MG63 (cell line): ENCODE measurements at places on chromosomes 6 and 20. TPM values are rescaled to one million over a fixed set of nuclear protein-coding genes. Genes with fewer than 3 reads are reported as not detected.

GRCh38 chr20:60507087-60507694 lies 549.0 kb downstream of the CDH26 start:
- DNase-seq: no peak

- DNase-seq: no peak
These were observed 60.8 kb downstream of the OGFRL1 start for GRCh38 chr6:71349395-71349794.

DNA sequence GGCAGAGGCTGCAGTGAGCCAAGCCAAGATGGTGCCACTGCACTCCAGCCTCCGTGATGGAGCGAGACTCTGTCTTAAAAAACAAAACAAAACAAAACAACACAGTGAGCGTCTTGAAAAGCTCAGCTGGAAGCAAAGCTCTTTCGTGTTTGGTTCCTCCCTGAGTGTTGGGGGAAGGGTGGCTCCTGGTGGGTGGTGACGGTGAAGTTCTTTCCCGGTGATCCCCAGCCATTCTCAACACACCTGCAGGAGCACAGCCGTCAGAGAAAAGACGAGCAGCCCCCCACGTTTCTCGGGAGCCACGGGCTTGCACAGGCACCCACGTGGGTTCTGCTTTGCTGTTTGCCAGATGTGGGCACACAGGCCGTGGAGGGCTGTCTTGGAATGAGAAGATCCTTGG lies 3.2 kb downstream of the BHLHE23 start:
- DNase-seq: no peak

GRM1 gene
- total RNA-seq: 0.05 and 0.20 TPM in 2 replicates

C20orf204 gene
- 0.95 and 1.3 TPM in 2 replicates for total RNA-seq

- no peak for DNase-seq
These were observed 5.5 kb downstream of the TGM2 start for GRCh38 chr20:38159566-38159956.

DNA sequence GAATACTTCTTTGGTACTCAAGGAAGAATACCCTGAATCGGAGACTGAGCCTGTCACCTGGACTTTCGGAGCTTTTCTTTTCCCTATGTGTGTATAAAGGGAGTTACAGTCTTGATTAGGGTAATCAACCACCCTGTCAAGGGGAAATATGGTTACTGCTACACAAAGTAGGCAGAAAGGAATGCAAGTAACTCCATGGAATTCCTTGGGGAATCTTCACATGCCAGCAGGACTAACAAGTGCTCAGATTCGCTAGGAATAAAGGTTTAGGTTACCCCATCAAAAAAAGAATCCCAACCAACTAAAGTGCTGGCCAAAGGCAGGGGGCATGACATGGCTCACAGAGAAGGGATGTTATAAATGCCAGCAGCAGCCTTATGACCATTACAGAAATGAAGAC lies 10.4 kb downstream of the KCNS1 start:
- DNase-seq: no peak

CGA gene
- total RNA-seq: not detected in 2 replicates

DNA sequence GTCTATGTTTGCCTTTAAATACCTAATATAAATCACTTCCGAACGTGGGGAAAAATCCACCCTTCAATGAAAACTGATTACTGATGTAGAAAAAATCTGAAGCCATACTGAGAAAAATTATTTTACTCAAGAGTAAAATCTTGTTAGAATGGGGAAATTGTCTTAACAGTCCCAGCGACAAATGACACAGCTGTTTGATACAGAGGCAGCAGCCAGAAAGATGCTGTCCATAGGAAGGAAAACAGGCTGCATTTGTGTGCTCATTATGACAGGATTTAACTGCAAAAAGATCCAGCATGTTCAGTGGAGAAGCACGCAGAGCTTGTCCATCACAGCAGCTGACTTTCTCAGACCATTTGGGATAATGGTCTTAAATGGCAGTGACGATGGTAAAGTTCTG lies 443.0 kb downstream of the TFAP2B start:
- no peak for DNase-seq

DNA sequence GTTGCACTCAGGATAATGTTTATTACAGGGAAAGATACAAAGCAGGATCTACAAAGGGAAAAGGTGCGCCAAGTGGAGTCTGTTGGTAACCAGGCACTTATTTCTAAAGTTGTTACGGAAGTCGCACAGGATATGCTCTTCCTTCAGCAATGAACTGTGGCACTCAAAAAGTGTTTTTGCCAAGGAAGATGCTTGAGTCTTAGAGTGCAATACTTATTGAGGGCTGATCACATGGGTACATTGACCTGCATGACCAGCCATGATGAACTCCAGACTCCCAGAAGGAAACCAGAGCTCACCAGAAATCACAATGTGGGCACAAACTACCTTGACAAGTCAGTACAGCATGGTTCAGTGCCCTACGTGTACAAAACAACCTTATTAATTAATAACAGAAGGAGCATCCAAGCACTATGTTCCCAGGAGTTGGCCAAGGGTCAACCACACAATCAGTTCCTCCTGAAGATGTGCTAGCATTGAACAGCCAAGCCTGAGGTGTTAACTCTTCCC lies 270.7 kb upstream of the TFAP2D start:
- no peak for DNase-seq

DNA sequence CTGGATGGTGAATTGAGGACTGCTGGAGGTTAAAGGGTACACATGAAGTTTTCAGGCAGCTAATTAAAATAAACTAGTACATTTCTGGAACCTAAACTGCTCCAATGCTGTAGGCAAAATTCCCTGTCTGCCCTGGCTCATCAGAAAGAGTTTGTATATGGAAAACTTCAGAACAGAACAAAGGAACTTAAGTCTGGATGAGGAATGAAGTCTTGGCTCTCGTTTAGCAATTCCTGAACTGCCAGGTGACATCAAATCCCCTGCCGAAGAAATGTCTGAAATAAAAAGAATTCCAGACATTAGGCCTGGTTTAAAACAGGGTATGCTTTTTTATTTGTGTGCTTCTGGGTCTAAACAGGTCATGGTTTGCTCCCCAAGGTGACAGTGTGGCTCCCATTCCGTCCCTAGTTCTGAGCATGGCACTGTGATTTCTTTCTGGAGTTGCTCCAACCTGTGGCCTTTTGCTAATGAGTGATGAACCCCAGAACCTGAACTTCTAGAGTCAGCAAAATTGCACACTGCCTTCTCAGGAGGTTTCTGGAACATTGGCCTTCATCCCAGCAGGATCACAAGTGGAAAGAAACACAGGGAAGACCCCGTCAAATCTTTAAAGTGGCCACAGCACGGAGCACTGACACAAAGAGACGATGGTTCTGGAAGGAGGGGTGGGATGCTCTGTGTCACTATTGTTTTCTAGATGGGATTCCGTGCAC lies 129.4 kb upstream of the NAA20 start:
- DNase-seq: no peak

GRCh38 chr6:7540595-7540994 lies 876 bp upstream of the DSP start:
- no peak for DNase-seq

- DNase-seq: no peak
These were observed 91.9 kb downstream of the RFPL4B start for GRCh38 chr6:112439010-112439409.

DNA sequence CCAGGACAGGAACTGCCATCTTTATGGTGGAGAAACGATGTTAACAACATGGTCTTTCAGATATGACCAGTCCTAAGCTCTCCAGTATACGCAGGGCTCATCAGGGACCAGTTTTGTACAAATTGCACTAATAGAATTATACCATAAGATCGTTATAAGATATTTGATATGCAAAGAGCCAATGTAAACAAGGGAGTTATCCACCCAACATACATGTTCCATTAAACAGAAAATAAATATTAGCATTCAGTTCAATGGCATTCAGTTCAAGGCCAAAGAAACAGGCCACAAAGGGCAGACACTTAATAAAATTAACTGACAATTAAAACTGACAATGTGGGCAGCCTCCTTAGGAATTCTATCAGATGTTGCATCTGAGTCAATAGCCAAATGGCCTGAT lies 2.6 kb downstream of the GFOD1 start:
- DNase-seq: no peak

MLIP gene
- total RNA-seq: not detected in 2 replicates

RSPO3 gene
- not detected in 2 replicates for total RNA-seq

TFB1M gene
- 7.1 and 20.6 TPM in 2 replicates for total RNA-seq

- no peak for DNase-seq
These were observed 105.6 kb downstream of the BTBD3 start for GRCh38 chr20:12023194-12023795.

EYS gene
- not detected in 2 replicates for total RNA-seq

DNA sequence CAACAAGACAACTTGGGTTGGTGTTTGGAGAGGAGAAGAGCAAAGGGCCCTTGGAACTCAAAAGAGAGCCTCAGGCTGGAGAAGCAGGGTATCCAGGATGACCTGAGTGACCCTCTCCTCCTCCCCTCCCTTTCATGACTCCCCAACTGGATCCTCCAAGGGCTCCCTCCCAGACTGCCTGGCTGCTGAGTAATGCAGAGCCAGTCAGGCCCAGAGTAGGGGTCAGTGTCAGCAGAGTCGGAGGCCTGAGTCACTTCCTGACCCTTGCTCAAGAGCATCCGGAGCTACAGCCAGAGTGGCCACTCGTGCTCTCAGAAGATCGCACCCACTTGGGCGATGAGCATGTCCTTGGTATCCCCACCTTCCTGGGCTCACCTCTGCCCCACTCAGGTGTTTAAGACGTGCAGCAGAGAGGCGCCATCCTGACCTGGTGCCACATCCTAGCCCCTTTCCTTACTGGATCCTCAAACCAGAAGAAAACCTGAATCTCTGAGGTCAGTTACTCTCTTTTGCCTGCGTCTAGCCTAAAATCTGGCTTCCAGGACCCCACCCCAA lies 2.8 kb upstream of the MAPK13 start:
- DNase-seq: peak; percentile 93

DNA sequence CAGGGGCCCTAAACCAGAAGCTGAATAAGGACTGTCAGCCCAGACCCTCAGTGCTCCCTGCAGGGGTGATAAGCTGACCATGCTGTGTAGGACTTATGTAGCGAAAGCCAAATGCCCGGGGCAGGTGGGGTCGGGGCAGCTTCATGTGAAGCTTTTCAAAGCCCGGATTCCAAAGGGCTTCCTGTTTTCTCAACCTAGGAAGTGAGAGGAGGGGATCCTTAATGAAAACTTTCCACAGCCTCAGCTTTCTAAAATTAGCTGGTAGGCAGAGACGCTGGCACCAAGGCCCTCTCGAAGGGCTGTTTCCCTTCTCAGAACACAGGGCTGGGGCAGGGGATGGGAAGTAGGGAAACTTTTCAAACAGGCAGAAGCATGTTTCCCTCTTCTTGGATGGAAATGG lies 148.9 kb downstream of the NFATC2 start:
- DNase-seq: no peak

FKBP1C gene
- 0.92 TPM in 1 of 2 replicates, not detected in the other for total RNA-seq

- no peak for DNase-seq
These were observed 77.2 kb upstream of the BHLHE23 start for GRCh38 chr20:63083831-63084562.

GRCh38 chr6:45044510-45045252 lies 283.4 kb upstream of the RUNX2 start:
- no peak for DNase-seq

DNA sequence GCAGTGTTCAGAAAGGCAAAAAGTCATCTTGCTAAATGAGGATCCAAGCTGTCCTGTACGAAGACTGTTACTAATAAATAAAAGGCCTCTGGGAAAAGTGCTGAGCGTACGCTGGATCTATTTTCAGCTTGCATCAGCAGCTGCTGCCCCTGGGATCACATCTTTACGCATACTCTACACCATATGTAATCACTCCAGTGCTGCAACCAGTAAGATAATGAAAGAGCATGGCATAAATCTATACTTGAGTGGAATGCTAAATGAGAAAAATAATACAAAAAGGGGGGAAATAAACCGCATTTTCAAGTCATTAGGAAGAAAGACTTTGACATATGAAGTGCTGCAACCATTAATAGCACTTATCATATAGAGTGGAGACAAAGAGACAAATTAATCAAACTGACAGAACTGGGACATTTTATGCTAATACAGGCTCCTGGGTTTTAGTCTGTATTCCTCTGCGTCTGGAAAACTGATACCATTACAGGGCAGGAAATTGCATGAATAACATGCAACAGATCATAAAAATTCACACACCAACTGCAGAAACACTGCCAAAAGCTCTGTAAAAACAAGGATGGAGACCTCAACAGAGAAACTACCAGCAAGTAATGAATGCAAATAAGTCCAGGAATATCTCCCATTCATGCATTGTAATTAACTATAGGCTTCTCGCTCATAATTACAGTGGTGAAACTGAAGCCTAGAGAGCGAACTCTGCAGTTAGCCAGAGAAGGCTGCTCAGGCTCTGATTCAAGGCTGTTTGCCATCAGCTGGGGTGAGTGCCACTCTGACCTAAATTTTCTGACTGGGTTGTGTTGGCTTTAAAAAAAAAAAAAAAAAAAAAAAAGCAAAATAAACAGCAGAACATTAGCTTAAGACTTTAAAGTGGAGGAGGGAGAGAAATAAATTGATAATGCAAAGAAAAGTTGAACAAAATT lies 83.8 kb downstream of the GJA10 start:
- DNase-seq: no peak

- no peak for DNase-seq
These were observed 28.4 kb downstream of the PRDM1 start for GRCh38 chr6:106114492-106114891.

DNA sequence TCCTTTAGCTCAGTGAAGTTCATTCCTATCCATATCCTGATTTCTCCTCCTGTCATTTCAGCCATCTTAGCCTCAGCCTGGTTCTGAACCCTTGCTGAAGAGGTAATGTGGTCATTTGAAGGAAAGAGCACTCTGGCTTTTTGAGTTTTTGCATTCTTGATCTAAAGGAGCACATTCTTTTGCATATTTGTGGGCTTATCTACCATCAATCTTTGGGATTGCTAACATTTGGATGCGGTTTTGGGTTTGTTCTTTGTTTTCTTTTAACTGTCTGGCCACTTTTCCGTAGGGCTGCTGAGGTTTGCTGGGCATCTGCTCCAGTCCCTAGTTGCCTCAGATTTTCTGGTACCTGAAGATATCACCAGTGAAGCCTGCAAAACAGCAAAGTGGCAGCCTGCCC lies 238.3 kb downstream of the EPM2A start:
- no peak for DNase-seq

ILRUN gene
- 25.9 and 26.1 TPM in 2 replicates for total RNA-seq

GHRH gene
- total RNA-seq: not detected in 2 replicates

DNA sequence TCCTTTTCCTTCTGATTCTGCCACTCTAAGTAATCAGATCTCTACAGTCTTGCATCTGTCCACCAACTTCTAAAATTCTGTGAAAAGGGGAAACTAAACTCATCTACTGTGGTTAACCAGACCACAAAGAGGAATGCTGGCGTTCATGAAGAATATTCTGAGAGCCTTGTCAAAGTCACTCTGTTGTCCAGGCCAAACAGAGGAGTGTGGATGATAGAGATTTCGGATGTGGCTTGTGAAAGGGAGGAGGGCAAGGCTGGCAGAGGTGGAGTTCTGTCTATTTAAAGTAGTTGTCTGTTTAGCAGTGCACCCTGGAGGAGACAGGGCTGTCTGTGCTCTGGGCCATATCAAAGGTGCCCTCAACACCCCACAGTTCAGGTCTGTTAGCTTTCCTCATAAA lies 33.9 kb downstream of the CCN2 start:
- no peak for DNase-seq

- no peak for DNase-seq
These were observed 120.4 kb upstream of the RIPOR2 start for GRCh38 chr6:25056130-25056529.

- no peak for DNase-seq
These were observed 79.6 kb downstream of the BCKDHB start for GRCh38 chr6:80186082-80186481.
